ENCODE measurements at places on chromosomes 13 and 19.

DNA sequence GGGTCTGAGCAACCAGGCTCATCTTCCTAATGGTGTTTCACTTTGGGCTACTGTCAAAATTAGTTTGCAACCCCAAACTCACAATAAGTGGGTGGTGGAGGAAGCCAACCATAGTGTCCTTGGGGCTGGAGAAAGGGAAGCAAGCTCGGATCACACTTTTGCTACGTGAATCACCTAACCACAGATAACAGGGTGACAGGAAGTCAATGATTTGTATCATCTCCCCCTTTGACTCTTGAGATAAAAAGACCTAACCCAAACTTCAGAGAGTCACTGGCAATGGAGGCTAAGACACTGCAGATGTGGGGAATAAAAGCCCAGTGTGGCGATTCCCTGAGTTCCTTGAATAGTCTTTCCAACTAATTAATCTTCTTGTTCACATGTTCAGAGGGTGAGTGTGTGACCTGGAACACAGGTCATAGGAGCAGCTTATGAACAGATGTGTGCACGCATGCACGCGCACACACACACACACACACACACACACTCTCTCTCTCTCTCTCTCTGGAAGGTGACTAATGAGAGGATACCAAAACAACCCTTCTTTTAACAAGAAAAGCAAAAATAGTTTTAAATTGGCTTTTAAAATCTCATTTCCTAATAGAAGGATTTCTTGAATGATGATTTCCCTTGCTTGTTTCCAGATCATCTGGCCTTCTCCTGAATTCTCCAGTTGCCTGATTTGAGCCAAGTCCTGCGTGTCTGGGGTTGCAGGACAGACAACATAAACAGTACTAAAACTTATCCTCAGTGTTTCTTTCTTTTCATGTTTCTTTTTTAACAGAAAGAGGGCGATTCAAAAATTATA, 21.2 kb upstream of the DOCK9 start:
- DNase-seq, result peak; percentile 11

DNA sequence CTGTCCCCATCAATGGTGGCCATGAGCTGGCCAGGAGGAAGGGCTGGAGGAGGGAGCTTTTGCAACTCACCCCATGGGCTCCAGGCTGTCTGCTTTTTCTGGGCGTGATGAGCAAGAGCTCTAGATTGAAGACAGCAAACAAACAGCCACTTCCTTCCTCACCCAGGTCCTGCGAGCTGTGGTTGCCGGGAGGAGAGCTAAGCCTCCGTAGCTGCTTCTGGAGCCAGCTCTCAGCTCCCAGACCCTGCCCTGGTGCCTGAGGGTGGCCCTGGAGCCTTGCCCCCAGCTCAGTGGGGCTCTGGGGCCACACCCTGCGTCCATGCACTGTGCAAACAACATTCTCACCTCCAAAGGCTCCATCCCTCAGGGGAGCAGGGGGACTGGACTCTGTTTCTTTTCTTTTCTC, 6.2 kb downstream of the MYO1F start:
- DNase-seq, result no peak

GRCh38 chr19:15894359-15894758, 3.5 kb downstream of the CYP4F2 start:
- no peak for DNase-seq

- no peak for DNase-seq
Measured at GRCh38 chr19:5949792-5950305, 28.1 kb downstream of the RANBP3 start.

DNA sequence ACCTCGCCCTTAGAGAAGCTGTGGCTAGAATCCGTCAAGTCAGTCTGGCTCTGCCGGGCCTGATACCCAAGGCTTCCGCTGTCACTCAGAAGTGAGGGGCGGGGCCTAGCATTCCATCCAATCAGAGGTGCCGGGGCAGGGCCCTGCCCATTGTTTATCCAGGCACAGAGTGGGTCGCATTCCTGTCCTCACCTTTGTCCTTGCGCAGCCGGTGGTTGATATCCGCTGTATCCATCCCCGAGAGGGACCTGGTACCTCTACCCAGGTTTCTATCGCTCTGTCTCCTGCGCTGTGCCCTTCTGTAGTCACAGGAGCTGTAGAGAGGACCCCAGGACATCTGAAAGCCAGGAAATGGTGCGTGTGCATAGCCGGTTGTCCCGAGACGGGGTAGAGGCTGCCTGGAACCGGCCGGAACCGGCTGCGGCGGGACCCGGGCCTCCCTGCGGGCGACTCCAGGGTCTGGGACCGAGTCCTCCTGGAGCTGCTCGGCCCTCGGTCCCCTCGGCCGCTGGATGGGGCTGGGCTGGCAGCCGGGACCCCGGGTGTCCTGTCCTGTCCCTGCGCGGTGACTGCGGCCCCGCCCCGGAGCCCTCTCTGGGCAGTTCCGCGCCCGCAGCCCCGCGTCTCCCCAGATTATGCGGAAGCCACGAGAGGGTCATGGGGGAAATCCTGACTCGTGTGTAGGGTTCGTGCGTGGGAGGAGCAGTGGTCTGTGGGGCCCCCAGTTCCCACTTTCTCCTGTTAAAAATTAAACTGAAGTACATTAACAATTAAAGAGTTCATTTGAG, at the start of gene ZNF763:
Gene ZNF763, plus strand, starts transcription at position 183 of the 788 bp plus-strand sequence. Its CDS starts 169 bp downstream, at position 352.
- peak; percentile 87 for DNase-seq

DNA sequence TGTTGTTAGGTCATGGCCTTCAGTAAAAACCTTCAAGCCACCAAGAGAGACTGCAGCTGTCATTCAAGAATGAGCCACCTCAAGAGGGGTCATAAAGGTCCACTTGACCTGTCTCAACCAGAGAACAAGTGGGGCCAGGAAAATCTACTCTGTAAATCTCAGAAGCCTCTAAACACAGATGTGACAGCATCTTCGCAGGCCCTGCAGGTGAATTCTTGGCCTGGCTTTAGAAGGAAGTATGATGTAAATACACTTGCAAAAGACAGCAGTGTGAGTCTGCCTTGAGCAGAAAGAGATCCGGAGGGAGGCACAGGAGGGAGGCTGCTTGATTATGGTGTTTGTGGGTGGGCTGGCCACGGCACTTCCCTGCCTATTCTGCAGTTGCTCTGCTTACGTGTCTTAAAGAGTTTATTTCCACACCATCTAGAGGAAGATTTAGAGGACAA, 1082.9 kb downstream of the UQCRFS1 start:
- DNase-seq, result no peak

- no peak for DNase-seq
Measured at GRCh38 chr19:14718522-14719116, 28.8 kb downstream of the ZNF333 start.

- DNase-seq, result no peak
Measured at GRCh38 chr13:94168783-94169453, 310.6 kb downstream of the DCT start.

GRCh38 chr13:50410921-50411746, 395.9 kb downstream of the KCNRG start:
- DNase-seq, result no peak

GRCh38 chr19:29371251-29372090, 154.3 kb upstream of the VSTM2B start:
- DNase-seq, result no peak

DNA sequence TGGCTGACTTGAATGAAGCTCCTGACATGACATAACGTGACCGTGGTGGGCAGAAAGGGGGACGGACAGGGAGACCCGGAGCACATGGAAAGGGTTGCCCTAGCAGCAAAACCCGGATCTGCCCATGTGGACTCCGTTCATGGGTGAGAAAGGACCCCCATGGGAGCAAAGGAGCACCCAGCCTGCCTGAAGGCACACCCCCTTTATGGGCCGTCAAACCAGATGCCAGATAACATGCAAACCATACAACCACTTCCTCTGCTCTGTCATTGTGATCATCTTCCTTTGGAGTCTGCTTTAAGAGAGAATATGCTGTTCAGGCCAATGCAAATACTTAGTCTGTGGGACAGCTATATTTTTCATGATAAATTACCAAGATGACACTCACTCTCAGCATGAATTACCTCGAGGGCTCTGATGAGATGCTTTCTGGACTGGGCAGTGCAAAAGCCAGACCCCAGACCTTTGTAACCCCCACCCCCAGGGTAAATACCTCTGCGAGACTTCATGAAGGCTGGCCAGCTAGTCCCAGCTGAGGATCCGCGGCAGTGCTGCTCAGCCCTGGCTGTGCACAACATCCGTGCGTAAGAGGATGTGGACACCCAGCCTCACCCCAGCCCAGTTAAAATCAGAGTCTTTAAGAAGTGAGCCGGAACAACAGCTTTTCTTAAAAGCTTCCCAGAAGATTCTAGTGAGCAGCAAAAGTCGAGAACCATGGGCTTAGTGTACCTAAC, 126.6 kb downstream of the USP12 start:
- DNase-seq, result no peak

DNA sequence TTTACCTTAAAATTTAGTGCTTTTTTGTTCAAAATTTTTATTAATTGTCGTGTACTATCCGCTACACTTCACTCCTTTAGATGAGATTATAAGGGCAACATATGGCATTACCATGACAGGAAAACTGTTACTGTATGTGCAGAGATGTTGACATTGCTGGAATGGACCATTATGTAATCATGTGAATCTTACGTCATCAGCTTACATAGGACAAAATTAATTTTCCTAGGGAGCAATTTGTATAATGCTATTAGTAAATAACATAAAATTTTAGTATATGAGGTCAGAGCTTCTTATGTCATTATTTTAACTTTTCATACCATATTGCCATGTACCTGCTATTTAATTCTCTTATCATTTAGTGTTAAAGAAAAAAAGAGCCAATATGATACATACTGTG, 110.4 kb upstream of the KLHL1 start:
- DNase-seq, result no peak

- no peak for DNase-seq
Measured at GRCh38 chr13:110680852-110681251, 25.1 kb downstream of the CARS2 start.

GRCh38 chr13:60152114-60152513, 11.6 kb downstream of the DIAPH3 start:
- no peak for DNase-seq

- peak; percentile 55 for DNase-seq
Measured at GRCh38 chr19:47699360-47699917, 13.8 kb upstream of the EHD2 start.

GRCh38 chr19:33622809-33623511, 1.2 kb downstream of the CHST8 start:
- DNase-seq, result no peak

GRCh38 chr13:34216256-34216655, 398.3 kb downstream of the RFC3 start:
- no peak for DNase-seq

- peak; percentile 38 for DNase-seq
Measured at GRCh38 chr19:10718205-10719196, 622 bp downstream of the DNM2 start.

DNA sequence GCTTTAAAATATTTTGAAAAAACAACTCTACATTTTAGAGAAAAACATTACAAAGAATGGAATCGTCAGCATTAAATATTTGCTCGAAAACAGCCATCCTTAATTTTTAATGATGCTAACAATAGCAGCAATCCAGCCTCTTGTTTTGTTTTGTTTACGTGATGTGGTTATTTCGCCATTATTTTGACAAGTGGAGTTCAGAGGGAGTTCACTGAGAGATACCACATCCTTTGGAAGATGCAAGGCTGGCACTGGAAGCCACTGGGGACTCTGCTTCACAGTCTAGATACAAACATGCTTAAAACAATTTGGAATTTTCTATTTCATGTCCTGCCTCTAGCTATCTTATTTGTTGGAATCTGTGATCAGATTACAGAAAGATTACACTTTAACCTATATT, 556.3 kb downstream of the PCDH17 start:
- no peak for DNase-seq

DNA sequence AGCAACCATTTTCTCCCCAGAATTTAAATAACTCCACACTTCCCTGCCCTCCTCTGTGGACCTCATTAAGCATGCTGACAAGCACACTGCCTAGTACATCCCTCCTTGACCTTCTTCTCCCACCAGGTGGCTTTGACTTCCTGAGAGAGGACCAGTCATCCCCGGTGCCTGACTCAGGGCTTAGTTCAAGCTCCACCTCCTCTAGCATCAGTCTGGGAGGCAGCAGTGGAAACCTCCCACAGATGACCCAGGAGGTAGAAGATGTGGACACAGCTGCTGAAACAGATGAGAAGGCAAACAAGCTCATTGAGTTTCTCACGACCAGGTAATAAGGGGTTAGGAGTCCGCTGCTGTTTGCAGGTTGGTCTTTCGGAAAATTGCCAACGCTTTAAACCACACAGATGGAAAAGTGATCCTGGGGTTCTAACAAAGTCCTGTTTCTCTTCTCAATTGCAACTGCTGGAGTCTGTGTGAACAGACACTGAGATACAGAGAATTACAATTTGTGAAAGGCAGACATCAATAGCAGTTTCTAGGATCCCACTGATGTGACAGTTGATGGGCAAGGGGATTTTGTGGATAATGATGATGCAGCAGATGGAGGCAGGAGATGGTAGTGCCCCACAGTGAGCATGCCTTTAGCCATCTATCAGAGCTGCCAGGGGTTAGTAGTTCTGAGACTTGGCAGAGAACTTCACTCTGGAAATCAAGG, 86.7 kb downstream of the ZAR1L start:
- no peak for DNase-seq

DNA sequence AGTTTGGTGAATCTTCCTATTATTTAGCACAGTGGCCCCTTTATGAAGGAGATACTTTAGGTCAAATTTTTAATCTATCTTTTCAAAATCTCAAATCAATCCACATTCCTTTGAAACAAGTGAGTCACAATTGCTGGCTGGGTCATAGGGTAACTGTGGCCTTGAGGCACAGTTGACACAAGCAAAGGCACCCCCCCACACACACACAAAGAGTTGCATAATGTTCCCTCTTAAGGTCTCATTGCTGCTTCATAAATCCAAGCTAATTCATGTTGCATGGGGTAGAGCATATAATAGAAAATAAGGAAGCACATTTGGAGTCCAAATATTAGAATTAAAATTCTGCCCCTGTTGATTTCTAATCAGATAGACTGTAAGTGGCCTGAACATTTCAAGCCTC, 171.5 kb downstream of the DLEU7 start:
- no peak for DNase-seq

GRCh38 chr13:113839536-113840204, 24.2 kb downstream of the GAS6 start:
- no peak for DNase-seq

- no peak for DNase-seq
Measured at GRCh38 chr13:31427151-31428100, 227.7 kb downstream of the B3GLCT start.

- no peak for DNase-seq
Measured at GRCh38 chr19:38291855-38292254, 12.2 kb upstream of the C19orf33 start.

GRCh38 chr13:50303963-50304721, 288.9 kb downstream of the KCNRG start:
- DNase-seq, result no peak

DNA sequence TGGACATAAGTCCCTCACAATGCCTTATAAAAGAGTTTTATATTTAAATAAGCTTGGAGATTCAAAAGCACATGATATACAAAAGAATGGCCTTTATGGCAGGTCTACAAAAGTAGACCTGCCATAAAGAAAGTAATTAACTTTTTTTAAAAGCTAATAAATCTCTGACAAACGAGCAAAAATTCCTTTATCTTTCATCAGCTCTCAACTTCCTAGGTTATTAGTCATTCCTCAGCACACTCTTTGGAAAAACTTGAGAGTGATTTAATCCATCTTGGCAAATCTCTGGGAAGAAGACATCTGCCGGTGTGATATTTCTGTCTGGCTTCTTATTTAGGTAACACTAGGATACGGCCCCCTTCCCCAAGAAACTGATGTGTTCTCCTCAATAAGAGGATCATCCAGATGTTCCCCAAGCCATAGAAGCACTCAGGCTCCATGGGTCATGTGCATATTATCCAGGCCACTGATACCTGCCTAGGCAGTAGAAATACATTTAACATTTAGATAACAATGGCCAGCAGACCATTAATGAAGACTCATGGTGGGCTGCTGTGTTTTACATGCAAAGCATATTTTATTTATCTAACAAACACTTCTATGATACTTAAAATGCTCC, 372.7 kb downstream of the LIG4 start:
- no peak for DNase-seq

GRCh38 chr13:60959427-60959826, 456.2 kb downstream of the PCDH20 start:
- DNase-seq, result no peak
